NCI-H1436 (cell line): ENCODE measurements at places on chromosomes 1 and 21.

DNA sequence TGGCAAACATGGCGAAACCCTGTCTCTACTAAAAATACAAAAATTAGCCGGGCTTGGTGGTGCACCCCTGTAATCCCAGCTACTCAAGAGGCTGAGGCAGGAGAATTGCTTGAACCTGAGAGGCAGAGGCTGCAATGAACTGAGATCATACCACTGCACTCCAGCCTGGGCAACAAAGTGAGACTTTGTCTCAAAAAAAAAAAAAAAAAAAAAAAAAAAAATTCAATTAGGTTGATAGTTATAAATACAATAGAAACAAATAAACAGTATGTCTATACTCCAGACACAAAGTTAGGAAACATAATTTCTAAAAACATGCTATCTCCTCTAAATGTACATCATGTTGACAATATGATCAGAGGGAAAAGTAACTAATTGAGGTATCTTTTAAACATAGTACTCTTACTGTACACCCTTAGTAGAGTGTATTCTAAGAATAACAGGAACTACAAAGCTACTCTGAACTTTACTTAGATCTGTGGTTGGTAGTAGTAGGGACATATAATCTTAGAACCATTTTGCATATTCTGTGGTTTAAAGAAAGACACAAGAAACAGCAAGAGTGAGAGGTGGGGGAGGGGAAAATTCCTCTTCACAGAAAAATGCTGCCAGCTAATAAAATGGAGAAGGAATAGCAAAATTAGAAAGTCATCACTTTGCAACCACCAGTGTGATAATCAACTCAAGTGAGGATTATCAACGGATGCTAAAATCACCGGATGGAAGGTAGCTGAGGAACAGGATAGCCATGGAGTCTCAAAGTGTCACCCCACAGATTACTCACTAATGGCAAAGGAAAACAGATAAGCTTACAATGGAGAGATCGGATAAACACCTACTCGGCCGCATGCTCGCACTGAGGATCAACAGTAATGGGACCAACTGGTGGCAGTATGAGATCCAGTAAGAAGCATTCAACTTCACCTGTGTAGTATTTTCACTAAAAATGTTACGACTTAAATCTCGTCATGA, 35.0 kb downstream of the MTOR start:
- DNase-seq = no peak

DNA sequence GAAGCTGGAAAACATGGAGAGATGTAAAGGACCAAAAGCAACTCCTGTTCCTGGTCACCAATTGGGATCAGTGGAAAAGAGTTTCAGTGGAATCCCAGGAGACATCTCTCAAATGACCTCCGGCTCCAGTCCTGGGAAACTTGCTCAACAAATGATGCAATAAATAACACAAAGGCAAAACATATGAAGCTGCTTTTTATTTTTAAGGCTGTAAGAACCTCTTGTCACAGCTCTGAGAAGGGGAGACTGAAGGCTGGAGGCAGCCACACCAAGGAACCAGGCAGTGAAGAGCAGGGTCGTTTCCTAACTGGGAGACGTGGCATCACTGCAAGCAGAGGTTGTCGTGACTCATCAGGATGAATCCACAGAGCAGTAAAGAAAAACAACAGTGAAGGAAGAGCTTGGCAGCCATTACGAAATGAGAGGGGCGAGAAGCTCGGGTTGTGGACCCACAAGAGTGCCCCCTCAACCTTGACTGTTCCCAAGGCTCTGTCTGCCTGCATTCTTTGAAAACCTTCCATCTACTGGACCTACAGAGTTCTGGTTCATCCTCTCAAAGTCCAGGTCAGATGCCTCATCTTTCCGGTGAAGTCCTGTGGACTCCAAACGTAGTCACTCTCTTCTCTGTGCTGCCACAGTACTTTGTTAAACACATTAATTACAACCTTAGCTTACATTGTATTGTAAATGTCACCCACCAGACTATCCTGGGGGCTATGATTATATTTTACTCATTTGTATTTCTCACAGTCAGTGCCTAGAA, 32.1 kb downstream of the JAK1 start:
- DNase-seq = no peak

DNA sequence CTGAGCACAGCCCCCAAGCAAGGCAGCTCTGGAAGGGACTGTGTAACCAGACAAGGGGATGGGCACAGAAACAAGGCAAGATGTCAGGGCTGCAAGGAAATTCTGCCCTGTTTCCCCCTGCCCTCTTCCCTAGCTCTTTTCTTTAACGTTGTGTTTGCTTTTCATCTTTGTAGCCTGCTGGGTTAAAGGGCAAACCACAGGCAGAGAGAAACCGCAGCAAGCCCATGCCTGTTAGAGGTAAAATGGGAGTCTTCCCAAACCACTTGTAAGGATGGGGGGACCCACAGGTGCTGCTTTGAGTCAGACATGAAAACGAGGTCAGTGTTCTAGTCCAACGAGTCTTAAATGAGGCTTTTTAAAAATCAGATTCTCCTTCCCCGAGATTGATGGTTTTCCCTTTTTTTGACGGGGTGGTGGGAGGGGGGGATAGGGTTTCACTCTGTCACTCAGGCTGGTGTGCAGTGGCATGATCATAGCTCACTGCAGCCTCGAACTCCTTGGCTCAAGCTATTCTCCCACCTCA, 13.3 kb downstream of the TGFBR3 start:
- DNase-seq = no peak

DNA sequence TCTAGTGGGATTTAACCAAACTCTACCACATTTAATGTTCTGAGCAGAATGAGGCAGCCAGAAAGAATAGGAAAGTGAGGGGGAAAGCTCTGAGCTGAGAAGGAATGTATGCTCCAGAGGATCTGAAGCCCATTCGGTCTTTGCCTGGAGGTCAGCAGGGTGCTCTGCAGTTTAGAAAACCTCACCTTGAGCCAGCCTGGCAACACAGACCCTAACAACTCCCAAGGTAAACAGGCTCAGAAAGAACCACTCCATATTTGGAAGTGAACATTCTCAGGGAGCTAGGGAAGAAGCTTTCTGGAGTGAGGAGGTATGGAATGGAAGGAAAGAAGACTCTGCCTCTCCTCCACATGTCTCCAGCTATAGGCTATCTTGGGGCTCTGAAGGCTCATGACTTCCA, 398.8 kb downstream of the SEC16B start:
- DNase-seq = no peak

GRCh38 chr1:107935396-107936064, 29.4 kb downstream of the VAV3 start:
- no peak for DNase-seq

- no peak for DNase-seq
Observed at GRCh38 chr1:153466908-153467307, 6.5 kb upstream of the S100A7 start.

- no peak for DNase-seq
Observed at GRCh38 chr1:199742547-199742946, 285.0 kb upstream of the NR5A2 start.

- DNase-seq = no peak
Observed at GRCh38 chr1:3442331-3442730, 12.1 kb upstream of the ARHGEF16 start.
